ENCODE measurements at places on chromosomes 6 and 20.

DNA sequence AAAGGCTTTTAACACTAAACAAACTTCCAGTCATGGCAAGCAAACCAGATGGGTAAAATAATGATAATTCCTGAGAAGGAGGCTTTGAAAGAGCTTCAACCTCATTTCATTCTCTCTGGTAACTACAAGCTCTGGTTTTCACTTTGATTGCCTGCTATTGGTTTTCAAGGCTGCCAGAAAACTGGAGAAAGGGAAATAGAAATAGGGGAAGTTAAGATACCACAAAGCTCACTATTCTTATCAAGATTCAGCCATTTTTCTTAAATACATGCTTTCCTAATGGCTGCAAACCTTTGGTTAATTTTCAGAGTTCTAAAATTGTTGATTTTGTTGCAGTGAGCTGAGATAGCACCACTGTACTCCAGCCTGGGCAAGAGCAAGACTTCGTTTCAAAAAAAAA lies 42.5 kb upstream of the NELFCD start:
- no peak for DNase-seq

- no peak for DNase-seq
These were observed 138.2 kb upstream of the SPTLC3 start for GRCh38 chr20:12870588-12870987.

GRCh38 chr20:9506964-9507369 lies 7.4 kb upstream of the LAMP5 start:
- DNase-seq, result no peak

GRCh38 chr6:41846666-41847237 lies 48.4 kb downstream of the USP49 start:
- no peak for DNase-seq

DNA sequence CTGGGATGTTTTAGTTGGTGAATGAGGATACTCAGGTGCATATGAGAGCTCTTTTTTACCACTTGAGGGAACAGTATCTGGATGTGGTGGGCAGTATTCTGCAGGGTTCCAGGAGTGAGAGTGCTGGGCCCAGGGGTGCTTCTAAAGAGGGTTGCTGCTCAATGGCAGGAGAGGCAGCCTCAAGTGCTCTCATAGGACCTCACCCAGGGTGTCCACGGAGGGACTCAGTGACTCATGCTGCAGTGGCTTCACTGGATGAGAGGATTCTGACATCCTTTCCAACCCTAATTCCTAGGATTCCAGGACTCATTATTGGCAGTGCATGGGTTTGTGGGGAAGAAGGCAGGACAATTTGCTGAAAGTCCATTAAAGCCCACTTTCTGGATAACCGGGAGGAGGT lies 176.6 kb upstream of the FERMT1 start:
- DNase-seq, result no peak

DNA sequence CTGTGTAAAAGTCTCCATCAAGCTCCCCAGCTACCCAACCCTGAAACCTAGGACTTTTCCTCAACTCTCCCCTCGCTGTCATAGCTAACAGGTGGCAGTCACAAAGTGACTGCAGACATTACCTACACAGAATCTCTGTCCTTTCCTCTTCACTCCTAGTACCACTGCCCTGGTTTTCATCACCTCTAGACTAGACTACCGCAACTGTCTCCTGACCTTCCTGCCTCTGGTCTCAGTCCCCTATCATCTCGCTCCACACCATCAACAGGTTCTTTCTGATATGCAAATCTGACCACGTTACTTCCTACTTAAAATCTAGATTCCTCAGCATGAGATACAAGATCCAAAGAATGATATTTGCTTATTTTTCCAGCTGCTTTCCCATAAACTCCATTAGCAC lies 93.8 kb downstream of the SMLR1 start:
- no peak for DNase-seq

DNA sequence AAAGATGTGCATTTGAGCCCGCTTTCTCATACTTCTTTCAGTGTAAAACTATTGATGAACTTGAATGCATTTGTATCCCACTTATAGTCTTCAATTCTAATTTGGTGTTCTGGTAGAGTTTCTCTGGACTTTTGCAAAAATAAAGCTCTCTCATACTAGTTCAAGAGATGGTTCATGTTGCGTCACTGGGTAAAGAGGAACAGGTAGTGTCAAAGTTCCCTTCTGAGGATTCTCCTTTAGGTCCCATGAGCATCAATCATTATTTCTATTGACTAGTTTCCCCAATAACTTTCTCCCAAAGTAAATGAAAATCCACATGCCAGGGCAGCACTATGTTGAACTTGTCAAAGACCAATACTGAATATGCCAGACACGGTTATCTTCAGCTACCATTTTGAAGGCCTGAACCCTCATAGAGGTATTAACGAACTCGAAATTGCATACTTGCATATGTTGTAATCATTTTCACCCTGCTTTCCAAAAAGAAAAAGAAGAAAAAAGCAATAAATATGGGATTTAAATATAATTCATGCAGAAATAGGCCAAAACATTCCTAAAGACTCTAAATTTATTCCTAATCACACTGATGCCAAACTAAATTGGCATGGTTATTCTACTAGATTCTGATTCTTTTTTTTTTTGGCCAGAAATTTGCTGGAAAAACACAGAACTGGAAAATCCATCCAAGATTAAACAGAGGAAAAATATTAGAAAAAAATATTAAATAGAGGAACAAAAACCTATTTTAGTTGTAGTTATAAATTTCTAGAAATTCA lies 84.5 kb downstream of the SGK1 start:
- no peak for DNase-seq

DNA sequence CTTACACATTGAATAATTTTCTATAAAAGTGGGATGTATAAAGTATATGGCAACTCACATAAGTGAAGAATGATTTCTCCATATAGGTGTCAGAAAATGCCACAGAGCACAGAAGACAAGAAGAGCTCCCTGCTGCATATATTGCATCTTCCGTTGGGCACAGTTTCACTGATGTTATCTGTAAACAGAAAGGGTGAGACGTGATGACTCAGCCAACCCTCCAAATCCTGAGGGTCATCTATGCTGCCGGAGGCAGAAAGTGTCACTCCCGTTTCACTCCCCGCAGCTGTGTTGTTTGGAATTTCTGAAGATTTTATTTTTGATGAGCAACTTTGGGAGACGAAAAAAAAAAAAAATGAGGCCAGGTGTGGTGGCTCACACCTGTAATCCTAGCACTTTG lies 644.1 kb downstream of the C6orf118 start:
- no peak for DNase-seq

DNA sequence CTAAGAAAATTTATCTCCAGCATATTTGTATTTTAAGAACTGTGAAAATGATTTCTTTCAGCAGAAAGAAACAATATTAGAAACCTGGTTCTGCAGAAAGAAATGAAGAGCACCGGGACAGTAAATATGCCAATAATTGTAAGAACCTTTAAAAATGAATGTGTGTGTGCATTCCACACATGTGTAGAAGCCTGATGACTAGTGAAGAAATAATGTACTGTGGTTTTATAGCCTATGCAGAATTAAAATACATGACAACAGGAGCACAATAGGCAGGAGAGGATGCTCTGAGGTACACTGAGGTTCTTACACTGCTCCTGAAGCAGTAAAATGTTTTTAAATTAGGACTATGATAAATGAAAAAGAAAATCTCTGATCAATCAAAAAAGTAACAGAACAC lies 48.9 kb downstream of the SNX14 start:
- no peak for DNase-seq

All from right cardiac atrium (tissue), 5 donors.